Ovary (tissue), 10 donors: ENCODE measurements at places on chromosomes 2 and 18.

- no peaks in the 10 kb centered on the region for H3K36me3 ChIP-seq
- no peak overlapping the region for H3K4me3 ChIP-seq
- DNase-seq: no peak
- H3K27ac ChIP-seq: no peak overlapping the region
Observed at GRCh38 chr2:144648837-144649465, 129.0 kb upstream of the ZEB2 start.

DNA sequence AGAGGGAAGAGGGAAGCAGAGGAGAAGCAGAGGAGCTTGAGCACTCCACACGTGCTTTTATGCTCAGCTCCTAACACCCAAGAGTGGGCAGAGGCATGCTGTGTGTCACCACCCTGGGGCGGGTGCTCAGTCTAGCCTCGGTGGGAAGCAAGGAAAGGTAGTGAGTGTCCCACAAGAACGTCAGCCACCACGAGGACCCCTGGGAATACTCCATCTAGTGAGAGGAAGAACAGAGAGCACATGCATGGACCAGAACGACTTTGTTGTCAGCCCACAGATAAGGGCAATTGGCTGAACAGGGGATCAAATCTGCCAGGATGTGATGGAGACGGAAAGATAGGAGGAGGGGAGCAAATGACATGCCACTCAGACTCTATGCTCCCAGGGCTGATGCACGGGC, 83.4 kb downstream of the XDH start:
- H3K4me3 ChIP-seq: no peak overlapping the region
- no peaks in the 10 kb centered on the region for H3K36me3 ChIP-seq
- H3K27ac ChIP-seq: no peak overlapping the region

DNA sequence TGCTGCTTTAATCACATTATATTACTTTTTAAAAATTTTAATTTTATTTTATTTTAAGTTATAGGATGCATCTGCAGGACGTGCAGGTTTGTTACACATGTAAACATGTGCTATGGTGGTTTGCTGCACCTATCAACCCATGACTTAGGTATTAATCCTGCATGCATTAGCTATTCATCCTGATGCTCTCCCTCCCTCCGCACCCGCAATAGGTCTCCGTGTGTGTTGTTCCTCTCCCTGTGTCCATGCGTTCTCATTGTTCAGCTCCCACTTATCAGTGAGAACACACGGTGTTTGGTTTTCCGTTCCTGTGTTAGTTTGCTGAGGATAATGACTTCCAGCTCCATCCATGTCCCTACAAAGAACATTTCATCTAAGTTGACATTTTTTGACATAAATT, 283.2 kb downstream of the CYRIA start:
- DNase-seq: no peak
- no peaks in the 10 kb centered on the region for H3K27me3 ChIP-seq
- H3K4me3 ChIP-seq: no peak overlapping the region
- no peaks in the 10 kb centered on the region for H3K4me1 ChIP-seq

- no peak overlapping the region for H3K4me3 ChIP-seq
- H3K4me1 ChIP-seq: no peaks in the 10 kb centered on the region
- no peak overlapping the region for H3K27ac ChIP-seq
- H3K36me3 ChIP-seq: no peaks in the 10 kb centered on the region
- no peaks in the 10 kb centered on the region for H3K27me3 ChIP-seq
Observed at GRCh38 chr18:56532176-56532840, 106.1 kb downstream of the TXNL1 start.

DNA sequence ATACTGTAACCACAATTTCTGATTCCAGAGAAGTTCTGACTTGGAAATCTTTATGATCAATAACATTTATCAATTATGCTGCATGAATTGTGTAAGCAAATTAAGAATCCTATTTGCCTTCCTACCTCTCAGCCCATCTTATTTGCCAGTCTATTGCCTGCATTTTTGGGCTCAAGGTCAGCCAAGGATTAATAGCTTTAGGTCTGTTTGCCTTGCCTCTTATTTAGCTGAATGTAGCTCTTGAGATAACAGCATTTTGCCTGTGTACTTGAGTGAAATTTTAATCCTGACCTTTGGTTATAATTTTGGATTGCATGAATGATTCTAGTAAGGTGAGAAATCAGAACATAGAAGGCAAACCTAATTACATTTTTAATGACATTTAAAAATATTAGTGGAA, 51.2 kb downstream of the MYO3B start:
- no peaks in the 10 kb centered on the region for H3K36me3 ChIP-seq
- no peak for DNase-seq
- H3K4me3 ChIP-seq: no peak overlapping the region
- H3K27me3 ChIP-seq: no peaks in the 10 kb centered on the region

GRCh38 chr2:85648619-85649018, 19.4 kb downstream of the SFTPB start:
- H3K27ac ChIP-seq: no peak overlapping the region
- H3K4me3 ChIP-seq: no peak overlapping the region
- H3K27me3 ChIP-seq: no peaks in the 10 kb centered on the region

- no peaks in the 10 kb centered on the region for H3K27me3 ChIP-seq
- H3K36me3 ChIP-seq: no peaks in the 10 kb centered on the region
- DNase-seq: no peak
Observed at GRCh38 chr2:212931271-212931670, 220.1 kb downstream of the IKZF2 start.

- DNase-seq: no peak
- no peak overlapping the region for H3K4me3 ChIP-seq
- H3K4me1 ChIP-seq: no peaks in the 10 kb centered on the region
- no peaks in the 10 kb centered on the region for H3K36me3 ChIP-seq
- no peak overlapping the region for H3K27ac ChIP-seq
- H3K27me3 ChIP-seq: no peaks in the 10 kb centered on the region
Observed at GRCh38 chr2:82834893-82835292, 1624.2 kb downstream of the SUCLG1 start.

- H3K4me1 ChIP-seq: no peaks in the 10 kb centered on the region
- H3K36me3 ChIP-seq: no peaks in the 10 kb centered on the region
- no peaks in the 10 kb centered on the region for H3K27me3 ChIP-seq
- DNase-seq: no peak
- no peak overlapping the region for H3K4me3 ChIP-seq
- H3K27ac ChIP-seq: no peak overlapping the region
Observed at GRCh38 chr2:100451734-100452133, 18.5 kb upstream of the NMS start.

- no peak overlapping the region for H3K4me3 ChIP-seq
- no peaks in the 10 kb centered on the region for H3K36me3 ChIP-seq
- H3K27me3 ChIP-seq: no peaks in the 10 kb centered on the region
- H3K4me1 ChIP-seq: peaks cover 9% of the 10 kb centered on the region
- no peak for DNase-seq
Observed at GRCh38 chr2:217790681-217791392, 212.0 kb downstream of the TNS1 start.
